ENCODE measurements at places on chromosomes 1 and 21.

GRCh38 chr1:248596615-248597014, 885 bp downstream of the OR2T10 start:
- no peak for DNase-seq

- no peak for DNase-seq
These were observed 11.6 kb upstream of the FAM20B start for GRCh38 chr1:179014123-179014522.

DNA sequence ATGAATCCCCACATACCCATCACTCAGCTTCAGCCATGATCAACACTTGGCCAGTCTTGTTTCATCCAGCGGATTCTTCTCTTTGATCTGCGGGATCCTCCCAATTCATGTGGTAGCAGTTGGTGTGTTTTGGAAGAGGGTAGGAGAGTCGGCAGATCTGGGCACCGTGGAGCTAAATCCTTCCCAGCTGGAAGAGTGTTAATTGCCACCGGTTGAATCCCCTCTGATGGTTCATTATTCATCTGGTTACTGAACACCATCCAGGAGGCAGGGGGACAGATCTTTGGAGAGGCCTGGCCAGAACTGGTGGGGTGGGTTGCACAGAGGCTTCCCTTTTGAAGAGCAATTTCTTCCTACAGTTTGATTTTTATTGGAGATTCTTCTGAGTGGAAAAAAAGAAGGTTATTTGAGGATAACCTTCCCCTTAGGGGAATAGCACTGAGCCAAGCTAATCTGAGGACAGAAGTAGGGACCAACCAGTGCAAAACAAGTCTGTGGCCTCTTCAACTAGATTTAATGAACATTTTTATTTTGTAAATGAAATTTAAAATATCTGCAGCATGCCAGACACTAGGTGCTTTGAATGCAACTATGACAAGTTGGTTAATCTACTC, 8.1 kb downstream of the NFASC start:
- DNase-seq = no peak

DNA sequence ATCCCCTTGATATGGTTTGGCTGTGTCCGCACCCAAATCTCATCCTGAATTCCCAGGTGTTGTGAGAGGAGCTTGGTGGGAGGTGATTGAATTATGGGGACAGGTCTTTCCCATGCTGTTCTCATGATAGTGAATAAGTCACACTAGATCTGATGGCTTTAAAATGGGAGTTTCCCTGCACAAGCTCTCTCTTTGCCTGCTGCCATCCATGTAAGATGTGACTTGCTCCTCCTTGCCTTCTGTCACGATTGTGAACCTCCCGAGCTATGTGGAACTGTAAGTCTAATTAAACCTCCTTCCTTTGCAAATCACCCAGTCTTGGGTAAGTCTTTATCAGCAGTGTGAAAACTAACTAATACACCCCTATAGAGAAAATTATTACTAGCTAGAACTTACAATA, 959.5 kb upstream of the ADGRL2 start:
- DNase-seq = no peak

DNA sequence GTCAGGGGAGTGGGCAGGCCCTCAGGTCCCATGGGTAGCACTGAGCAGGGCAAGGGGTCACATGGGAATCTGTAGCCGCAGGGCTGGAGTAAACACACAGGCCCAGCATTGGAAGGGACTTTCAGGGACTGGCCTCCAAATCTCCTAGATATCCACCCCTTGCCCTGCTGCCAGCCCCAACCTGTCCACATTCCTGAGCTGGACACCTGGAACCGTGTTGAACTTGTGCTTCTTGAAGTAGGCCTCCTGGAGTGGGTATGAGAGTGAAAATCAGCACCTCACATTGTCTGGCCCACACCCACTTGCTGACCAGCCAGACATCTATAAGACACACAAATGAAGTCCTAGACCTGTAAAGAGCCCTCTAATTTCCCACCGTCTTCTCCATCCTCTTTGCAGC, 7.7 kb downstream of the POMGNT1 start:
- DNase-seq = peak; percentile 49

All from RWPE1 (cell line).